ENCODE measurements at places on chromosomes 2 and 18.

DNA sequence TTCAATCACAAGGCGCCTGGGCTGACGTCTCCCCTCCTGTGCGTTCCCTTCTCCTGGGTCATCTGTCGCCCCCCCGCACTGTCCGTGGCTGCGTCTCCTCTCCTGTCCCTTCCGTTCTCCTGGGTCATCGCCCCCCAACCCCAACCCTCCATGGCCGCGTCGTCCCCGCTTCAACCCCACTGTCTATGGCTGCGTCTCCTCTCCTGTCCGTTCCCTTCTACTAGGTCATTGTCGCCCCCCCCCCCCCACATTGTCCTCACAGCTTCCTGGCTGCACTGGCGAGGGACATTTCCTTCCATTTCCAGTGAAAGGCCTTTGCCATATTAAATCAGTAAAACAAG lies 118.9 kb downstream of the TMEM18 start:
- no peak for DNase-seq

DNA sequence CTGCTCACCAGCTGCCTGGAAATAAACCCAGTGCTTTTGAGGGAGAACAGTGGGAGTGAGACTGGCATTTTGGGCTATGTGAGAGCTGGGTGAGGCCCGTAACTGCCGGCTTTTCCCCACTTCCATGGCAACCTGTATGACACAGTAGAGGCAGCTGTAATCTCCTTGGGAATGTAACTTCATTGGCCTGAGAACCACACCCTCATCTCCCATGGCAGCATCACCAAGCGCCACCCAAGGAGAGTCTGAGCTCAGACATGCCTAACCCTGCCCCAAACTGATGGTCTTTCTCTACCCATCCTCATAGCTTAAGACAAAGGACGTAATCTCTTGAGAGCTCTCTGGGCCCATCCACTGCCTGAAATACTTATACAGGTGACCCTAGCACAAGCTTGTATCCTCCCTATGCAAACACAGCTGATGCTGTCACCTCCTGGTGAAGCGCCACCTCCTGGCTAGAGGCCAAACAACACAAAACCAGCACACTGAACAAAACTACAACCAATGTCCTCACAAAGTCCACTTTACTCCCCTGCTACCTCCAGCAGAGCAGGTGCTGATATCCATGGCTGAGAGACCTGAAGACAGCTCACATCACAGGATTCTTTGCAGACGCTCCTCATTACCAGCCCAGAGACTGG lies 763.4 kb upstream of the NRXN1 start:
- DNase-seq = no peak

- no peak for DNase-seq
These were observed 74.4 kb downstream of the CAPN13 start for GRCh38 chr2:30732876-30733275.

- no peak for DNase-seq
These were observed 106.3 kb upstream of the LYPD1 start for GRCh38 chr2:132776287-132776686.

DNA sequence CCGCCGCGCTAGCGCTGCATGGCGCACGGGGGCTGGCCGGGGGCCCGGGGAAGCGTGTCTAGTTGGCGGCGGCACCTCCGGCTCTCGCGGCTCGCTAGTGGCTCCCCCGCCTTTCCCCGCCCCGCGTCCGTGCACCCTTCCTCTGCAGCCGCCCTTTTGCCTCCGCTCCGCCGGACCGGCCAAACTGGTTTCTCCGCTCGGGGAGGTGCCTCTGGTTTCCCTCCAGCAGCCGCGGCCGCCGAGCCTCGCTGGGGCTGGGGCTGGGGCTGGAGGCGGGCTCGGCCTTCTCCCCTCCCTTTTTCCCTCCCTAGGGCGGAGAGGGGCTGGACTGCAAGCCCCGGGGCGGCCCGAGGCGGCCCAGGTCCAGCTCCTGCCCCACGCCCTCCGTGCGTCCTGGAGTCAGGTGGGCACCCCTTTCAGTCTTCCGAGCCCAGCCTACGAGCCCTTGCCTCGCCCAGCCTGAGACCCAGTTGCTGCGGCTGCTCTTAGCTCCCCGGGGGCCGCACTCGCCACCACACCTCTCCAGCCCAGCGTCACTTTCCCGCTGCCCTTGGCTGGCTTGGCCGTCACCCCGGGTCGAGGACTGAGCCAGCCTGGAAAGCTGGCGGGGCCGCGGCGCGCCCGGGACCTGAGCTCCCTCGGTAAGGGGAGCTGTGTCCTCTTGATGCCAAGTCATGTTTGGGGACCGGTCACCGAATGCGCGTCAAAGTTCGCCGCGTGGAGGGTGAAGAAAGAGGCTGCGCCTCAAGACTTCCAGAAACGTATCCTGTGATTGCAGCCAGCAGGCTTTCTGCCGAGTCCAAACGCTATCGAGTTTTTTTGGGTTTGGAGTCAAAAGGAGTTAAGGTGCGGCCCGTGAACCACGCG lies at the start of gene ATP8B1:
Gene ATP8B1 (minus strand): TSS at position 213 of the 867 bp plus-strand sequence. CDS start 71,508 bp downstream, outside the sequence.
- no peak for DNase-seq

GRCh38 chr2:162591403-162592083 lies 247.0 kb downstream of the KCNH7 start:
- DNase-seq = no peak

GRCh38 chr2:30277582-30277981 lies 46.2 kb downstream of the LBH start:
- no peak for DNase-seq

GRCh38 chr2:31735716-31736115 lies 155.0 kb upstream of the SRD5A2 start:
- DNase-seq = no peak

DNA sequence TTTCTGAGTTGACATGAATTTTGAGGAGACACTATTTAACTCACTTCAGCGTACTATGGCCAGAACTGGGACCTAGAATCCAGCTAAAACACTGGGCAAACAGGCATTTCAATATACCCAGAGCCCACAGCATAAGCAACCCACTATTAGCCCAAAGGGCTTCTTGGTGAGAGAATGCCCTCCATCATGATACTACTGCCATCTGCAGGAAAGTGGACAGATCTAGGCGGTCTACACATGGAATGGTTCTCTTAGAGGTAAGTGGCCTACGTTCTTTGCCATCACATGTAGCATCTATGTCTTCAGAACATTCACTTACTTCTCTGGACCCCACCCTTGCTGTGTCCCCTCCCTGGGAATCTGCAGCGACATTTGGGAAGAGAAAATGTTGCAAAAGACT lies 181.3 kb upstream of the LINC00305 start:
- DNase-seq = no peak

- DNase-seq = no peak
These were observed 884.3 kb downstream of the DCC start for GRCh38 chr18:53224128-53224778.

GRCh38 chr2:37090019-37090477 lies 5.7 kb downstream of the GPATCH11 start:
- DNase-seq = no peak

- DNase-seq = no peak
These were observed 66.8 kb upstream of the DNER start for GRCh38 chr2:229780856-229781773.

DNA sequence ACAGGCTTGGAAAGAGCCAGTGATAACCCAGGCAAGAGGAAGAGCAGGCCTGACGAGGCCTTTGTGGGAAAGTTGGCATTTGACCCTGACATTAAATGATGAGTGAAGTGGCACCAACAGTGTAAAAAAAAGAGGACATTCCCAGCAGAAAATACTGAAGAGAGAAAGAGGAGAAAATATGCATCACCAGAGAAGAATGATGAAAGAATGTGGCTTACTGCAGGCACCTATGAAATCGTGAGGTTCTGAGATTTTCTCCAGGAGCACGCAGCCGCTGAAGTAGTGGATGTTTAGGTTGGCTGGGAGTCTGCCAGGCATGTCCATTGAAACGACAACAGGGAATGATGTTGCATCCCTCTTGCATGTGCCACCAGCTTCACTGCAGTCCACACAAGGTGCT lies 13.8 kb downstream of the EHD3 start:
- no peak for DNase-seq

GRCh38 chr18:26262156-26262555 lies 35.9 kb downstream of the TAF4B start:
- DNase-seq = no peak

- DNase-seq = no peak
These were observed 53.9 kb downstream of the SH3BP4 start for GRCh38 chr2:235005603-235006259.

GRCh38 chr2:50953021-50953420 lies 78.9 kb downstream of the NRXN1 start:
- DNase-seq = no peak

GRCh38 chr2:189783451-189783926 lies 650 bp downstream of the ORMDL1 start:
- no peak for DNase-seq

DNA sequence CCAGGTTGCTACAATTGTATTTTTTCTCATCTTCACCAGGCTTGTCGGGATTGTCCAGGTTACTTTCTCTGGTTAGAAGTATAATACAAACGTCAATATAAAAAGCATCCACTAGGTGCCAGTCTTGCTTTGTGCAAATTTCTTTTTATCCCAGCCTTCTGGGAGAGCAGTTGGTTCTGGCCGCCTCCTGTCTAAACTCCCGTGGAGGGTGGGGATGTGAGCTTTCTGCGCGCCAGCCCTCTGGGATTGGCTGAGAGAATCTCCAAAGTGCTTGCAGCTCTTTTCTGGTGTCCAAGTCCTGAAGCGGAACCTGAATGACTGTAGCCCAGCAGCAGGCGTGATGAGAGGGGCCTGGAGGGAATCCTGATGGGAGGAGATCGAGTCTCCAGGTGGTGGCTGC lies 22.4 kb upstream of the TOGARAM2 start:
- no peak for DNase-seq

GRCh38 chr2:102508863-102509262 lies 35.8 kb downstream of the SLC9A4 start:
- DNase-seq = no peak

- DNase-seq = no peak
These were observed 83.3 kb downstream of the ZCCHC2 start for GRCh38 chr18:62606106-62606505.

- no peak for DNase-seq
These were observed 130.8 kb upstream of the MSH6 start for GRCh38 chr2:47652061-47652690.

GRCh38 chr2:231922311-231923009 lies 3.7 kb downstream of the NPPC start:
- no peak for DNase-seq

- DNase-seq = no peak
These were observed 572 bp downstream of the INPP4A start for GRCh38 chr2:98445177-98445682.

DNA sequence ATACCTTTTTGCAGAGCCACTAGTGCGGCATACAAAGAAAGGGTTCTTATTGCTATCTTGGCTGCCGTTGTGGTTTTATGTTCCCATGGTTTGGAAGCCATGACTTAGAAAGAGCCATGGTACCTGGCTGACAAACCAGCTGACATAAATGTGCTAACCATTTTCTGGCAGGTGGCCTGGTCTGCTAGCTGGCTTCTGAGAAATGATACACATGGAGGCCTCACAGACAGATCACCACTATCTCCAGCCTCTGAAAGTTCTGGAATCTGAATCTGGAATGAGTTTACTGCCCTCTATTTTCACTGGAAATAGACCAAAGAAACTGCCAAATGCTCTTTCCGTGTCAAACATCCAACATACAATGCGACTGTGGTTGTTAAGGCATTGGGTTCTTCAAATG lies 123.7 kb downstream of the QPCT start:
- DNase-seq = no peak

DNA sequence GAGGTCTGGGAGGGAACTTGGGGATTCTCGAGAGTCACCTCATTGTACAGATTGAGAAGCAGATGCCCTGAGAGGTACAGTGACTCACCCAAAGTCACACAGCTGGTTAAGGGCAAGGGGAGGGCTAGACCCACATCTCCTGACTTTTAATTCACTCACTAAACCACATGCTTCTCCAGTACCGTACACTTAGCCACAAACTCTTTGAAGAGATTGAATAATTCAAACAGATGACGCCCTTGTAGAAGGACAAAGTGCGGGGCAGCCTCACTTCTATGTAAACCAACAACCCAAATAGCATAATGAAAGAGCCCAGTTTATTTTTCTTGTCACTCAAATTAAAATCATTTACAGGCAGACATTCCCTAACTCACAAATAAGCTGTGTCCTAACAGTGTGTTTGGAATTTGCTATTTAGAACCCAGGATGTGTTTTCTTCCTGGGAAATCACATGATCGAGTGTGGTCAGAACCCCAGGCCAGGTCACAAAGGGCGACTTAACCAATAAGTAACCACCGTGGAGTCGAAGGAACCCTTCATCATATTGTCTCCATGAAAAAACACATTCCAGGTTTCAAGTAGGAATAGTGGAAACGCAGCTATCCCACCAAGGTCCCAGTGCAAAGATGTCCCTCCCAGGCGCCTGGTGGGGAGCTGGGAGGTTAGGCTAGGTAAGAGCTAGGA lies 35.8 kb upstream of the PTPN4 start:
- DNase-seq = no peak

DNA sequence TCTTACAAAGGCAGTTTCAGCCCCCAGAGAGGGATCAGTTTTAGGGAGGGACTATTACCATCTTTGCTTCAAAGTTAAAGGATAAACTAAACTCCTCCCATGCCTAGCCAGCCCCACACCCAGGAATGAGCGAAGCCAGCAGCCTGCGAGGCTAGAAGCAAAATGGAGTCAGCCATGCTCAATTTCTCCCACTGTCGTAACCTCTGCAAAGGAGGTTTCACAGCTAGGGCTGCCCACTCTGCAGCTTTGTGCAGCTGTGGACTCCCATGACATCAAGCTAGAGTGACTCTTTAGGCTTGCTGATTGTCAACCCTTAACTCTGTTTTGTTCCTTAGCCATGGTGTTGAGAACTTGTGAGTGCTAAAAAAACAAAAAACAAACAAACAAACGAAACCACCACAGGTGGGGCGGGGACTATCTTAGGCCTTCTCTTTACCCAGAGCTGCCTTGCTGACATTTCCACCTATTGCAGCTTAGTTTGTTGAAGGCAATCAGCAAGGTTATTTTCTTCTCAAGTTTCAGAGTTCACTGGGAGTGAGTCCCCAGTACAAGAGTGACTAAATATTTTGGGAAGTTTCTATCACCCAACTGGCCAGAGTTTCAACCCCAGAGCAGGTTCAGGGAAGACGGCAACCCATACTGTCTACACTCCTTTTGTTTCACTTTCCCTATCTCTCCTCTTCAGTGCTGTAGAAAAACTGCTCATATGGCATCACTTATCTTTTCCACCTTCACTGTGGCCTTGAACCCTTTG lies 592.1 kb downstream of the XIRP2 start:
- DNase-seq = no peak

- no peak for DNase-seq
These were observed 63.2 kb downstream of the ADI1 start for GRCh38 chr2:3456125-3456524.

DNA sequence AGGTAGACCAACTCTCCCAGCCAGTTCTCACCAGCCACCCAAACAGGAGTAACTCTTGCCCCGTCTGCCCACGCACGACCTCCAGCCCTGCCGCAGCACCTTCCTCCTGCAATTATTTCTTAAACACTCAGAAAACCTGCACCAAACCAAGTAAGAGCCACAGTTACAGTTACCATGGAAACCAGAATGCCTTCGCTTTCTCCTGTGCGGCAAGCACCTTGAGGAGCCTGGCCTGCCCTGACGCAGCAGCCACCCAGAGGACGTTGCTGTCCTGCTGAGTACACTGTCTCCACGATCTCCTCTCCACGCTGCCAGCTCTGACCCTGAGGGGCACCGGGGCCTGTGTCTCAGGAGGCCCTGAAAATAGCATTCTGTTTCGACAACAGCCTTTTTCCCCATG lies 94.3 kb upstream of the SMIM21 start:
- no peak for DNase-seq

Measured in stimulated activated CD8-positive, alpha-beta memory T cell treated with anti-CD3 and anti-CD28 coated beads, Interleukin-15, amount 100 ng/mL, for 4 hours (primary cell).